ENCODE measurements at places on chromosomes 3 and 15. TPM values are rescaled to one million over a fixed set of nuclear protein-coding genes. Genes with fewer than 3 reads are reported as not detected.

DNA sequence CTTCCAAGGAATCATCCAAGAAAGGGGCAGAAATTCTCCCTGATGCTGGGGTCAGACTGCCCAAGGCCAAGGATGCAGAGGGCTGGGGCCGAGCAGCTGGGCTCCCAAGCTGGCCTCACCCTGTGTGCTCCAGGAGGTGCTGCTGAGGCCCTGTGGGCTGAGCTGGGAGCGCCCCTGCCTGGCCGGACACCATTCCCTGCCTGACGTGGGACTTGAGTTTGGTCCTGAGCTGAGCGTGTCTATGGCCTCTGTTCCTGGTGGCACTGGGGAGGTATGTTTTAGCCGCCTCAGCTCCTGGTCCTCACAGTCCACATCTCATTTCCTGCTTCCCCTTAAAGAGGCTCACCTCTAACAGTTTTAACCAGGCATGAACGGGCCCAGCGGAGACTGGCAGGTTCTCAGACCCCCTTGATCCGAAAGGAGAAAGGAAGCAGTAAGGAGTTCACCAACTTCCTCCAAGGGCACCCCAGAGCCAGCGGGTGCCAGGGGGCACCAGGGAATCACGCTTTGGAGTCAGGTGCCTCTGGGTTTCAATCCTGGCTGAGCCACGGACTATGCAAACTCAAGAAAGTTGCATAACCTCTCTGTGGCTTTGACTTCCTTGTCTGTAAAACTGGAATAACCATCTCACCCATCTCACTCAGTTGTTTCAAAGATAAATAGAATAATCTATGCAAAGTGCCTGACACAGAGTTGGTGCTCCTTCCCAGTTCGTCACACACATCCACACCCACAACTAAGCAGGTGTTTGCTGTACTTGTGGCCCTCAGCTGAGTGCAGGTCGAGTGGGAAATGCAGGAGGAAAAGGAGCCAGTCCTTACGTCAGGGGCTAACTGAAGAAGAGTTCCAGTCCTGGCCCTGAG is 48.6 kb downstream of the SLC12A8 start:
- DNase-seq, result peak; percentile 64

- DNase-seq, result no peak
These were observed 66.5 kb downstream of the DPH6 start for GRCh38 chr15:35479423-35479822.

DNA sequence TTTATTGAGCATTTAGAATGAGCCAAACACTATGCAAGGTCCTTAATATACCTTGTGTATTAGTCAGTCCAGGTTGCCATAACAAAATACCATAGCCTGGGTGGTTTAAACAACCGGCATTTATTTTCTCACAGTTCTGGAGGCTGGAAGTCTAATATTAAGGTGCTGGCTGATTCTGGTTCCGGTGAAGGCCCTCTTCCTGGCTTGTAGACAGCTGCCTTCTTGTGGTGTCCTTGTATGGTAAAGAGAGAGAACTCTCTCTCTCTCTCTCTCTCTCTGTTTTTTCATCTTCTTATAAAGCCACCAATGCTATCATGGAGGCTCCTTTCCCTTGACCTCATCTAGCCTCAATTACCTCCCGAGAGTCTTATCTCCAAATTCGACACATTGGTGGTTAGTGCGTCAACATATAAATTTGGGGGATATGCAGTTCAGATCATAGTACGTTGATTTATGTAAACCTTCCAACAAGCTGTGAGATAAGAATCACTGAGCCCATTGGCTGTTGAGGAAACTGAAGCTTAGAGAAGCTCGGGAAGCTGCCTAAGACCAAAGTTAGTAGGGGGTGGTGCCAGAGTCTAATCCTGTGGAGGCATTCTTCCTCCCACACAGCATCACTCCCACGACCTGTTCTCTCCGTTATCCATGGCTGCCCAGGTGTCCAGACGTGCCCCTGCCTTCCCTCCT is 298.0 kb upstream of the PROK2 start:
- no peak for DNase-seq

The GOLGA6L7 gene
- total RNA-seq, result not detected

DNA sequence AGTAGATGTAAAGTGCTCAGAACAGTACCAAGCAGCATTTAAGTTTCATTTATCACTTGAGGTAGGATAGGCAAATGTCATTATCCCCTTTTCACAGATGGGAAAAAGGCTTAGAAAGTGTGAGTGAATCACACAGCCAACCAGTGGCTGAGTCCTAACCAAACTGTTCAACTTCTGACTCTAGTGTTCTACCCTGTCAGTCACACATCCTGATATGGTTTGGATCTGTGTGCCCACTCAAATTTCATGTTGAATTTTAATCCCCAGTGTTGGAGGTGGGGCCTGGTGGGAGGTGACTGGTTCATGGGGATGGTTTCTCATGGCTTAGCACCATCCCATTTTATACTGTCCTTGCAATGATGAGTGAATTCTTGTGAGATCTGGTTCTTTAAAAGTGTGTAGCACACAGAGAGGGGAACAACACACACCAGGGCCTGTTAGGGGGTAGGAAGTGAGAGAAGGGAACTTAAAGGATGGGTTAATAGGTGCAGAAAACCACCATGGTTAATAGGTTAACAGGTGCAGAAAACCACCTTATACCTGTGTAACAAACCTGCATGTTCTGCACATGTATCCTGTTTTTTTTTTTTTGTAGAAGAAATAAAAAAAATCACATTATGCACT is 304.7 kb downstream of the SUCLG2 start:
- peak; percentile 47 for DNase-seq

The RARRES1 gene
- 1.8 TPM for total RNA-seq

GRCh38 chr3:113002679-113003078 is 11.9 kb downstream of the GTPBP8 start:
- peak; percentile 50 for DNase-seq

DNA sequence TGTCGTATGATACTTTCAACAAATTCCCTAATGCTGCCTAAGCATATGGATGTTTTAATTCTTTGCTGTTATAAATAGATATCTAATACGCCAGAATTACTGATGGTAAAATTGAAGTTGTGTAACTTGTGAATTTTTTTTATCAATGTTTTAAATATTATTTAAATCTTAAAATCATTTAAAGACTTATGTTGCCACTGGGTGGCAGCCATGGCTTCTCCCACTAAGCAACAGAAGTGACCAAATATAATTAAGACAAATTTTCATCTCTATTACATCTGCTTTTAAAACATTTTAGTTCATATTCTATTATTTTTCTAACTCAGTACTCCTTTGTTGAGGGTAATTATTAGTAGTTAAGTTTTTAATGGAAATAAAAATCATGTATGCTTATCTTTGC is 8.1 kb upstream of the IL20RB start:
- DNase-seq, result no peak

The SLC12A8 gene
- 57.6 TPM for total RNA-seq

GRCh38 chr15:33158366-33158765 is 36.1 kb downstream of the FMN1 start:
- DNase-seq, result no peak

DNA sequence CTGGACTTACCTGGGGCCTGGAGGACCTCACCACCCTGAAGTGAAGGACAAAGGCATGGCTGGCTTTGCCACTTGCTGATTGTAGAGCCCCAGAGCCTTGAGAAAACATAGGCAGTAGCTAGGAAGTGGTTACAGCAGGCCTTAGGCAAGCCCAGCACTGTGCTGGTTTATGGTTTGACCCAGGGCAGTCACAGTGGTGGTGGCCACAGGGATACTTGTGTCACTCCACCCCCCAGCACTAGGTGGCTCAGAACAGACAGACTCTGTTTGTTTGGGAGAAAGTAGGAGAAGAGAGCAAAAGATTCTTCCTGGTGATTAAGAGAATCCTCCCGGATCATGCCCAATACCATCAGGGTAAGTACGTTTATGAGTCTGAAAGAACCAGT is 13.2 kb upstream of the COL8A1 start:
- DNase-seq, result peak; percentile 76

The CLCN2 gene
- total RNA-seq, result 2.5 TPM

GRCh38 chr3:176848431-176849214 is 348.7 kb downstream of the TBL1XR1 start:
- peak; percentile 47 for DNase-seq

The CORO2B gene
- 10.5 TPM for total RNA-seq

GRCh38 chr15:76514282-76514681 is 177.7 kb downstream of the ISL2 start:
- DNase-seq, result no peak

- no peak for DNase-seq
These were observed 278.3 kb downstream of the LRTM1 start for GRCh38 chr3:54649551-54649950.

GRCh38 chr3:72844436-72844993 is 3.7 kb downstream of the SHQ1 start:
- DNase-seq, result peak; percentile 14

The PLAAT1 gene
- total RNA-seq, result 4.8 TPM

The THAP10 gene
- total RNA-seq, result 6.6 TPM

- no peak for DNase-seq
These were observed 4.3 kb downstream of the BMF start for GRCh38 chr15:40104296-40104864.

The NMB gene
- 7.4 TPM for total RNA-seq

The SLITRK3 gene
- not detected for total RNA-seq

DNA sequence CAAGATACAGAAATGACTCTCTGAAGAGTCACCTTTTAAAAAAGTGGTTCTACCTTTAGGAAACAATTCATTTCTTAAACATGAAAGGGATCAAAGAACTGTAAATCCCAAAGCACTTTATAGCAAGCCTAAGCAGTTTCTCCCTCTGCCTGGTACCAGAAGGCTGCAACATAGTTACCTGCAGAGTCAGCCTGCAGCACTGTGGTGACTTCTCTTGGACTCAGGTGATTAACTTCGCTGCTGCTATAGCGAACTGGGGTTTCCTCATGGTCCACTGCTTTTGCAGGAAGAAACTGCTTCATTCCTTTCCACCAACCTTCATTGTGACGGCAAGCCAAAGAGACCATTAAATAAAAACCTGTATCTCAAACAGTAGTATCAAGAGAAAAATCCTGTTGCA is 37.3 kb downstream of the ST3GAL6 start:
- no peak for DNase-seq

- DNase-seq, result no peak
These were observed 22.1 kb upstream of the RAD18 start for GRCh38 chr3:8985411-8985831.

Data from M059J (cell line).